C1 segment of cervical spinal cord (tissue), 14 donors: ENCODE measurements at places on chromosomes 6 and 20.

GRCh38 chr6:151437401-151437800, 14.5 kb downstream of the RMND1 start:
- no peak for DNase-seq

GRCh38 chr20:35297740-35298139, 5.5 kb upstream of the FAM83C start:
- DNase-seq, result no peak

DNA sequence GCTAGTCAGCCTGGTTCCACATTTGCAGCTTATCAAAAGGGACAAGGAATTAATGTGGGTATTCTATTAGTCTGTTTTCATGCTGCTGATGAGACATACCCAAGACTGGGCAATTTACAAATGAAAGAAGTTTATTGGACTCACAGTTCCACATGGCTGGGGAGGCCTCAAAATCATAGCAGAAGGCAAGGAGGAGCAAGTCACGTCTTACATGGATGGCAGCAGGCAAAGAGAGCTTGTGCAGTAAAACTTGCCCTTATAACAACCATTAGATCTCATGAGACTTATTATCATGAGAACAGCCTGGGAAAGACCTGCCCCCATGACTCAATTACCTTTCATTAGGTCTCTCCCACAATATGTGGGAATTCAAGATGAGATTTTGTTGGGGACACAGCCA, 689.1 kb upstream of the MARCKS start:
- DNase-seq, result no peak

DNA sequence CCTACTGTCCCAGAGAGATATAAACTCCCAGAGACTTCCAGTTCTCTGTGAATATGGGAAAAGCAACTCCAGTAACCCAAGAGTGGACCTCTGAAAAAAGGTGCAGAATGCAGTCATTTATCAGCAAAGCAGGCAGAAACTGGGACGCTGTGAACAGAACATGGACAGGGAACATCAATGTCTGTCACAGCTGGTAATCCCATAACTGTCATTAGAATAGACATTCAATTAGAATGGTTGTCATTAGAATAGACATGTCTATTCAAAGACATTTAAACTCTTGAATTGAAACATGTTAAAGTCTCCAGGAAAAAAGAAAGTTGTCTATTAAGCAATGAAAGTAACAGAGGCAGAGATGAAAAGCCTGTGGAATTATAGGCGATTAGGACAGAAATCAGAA, 302.1 kb downstream of the BTBD3 start:
- DNase-seq, result no peak

DNA sequence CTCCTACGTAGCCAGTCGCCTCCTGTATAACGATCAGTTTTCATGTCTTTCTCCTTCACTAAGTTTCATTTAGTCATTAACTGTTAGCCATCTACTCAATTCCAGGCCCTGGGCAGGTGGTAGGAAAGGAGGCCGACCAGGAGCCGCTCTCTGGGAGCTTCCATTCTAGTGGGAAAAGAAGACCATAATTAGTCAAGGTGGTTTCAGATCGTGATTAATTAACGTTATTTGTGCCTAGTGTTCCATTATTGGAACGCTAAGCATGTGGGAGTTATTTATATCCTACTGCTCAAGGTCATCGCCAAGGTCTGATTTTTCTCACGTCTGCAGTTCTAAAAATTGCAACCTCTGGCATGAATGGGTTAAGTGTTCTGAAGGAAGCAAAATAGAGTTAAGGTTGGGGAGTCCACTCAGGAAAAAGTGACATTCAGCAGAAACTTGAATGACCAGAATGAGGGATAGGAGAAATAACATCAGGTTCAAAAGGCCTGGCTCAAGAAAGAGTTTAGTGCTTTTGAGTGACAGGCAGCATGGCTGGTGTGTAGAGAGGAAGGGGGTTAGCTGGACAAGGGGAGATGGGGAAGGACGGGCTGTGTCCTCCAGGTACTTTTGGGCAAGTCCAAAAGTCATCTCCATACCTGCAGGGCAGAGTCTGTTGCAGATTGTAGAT, 812 bp downstream of the SLC9A8 start:
- DNase-seq, result no peak

DNA sequence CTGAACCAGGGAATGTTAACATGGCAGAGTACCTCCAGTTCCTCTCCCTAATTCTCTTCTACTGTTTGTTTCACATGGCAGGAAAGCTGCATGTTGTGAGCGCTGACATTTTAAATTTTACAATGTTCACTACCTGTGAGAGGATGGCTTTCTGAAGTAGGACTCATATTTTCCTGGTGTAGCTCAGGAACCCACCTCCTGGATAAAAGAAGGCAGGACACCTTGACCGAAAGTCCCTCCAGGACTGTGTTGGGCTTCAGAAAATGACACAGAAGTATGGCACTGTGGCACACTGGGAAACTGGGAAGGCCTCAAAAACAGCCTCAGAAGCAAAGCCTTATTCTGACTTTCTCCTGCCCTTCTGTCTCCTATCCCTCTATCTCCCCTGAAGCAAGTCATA, 33.3 kb downstream of the PTPRK start:
- no peak for DNase-seq

GRCh38 chr20:60583741-60584140, 625.5 kb downstream of the CDH26 start:
- no peak for DNase-seq
